Hematopoietic multipotent progenitor cell (in vitro differentiated cells): ENCODE measurements at places on chromosomes 7 and 10. TPM values are rescaled to one million over a fixed set of nuclear protein-coding genes. Genes with fewer than 3 reads are reported as not detected.

KEL gene
- total RNA-seq, result 2.4 TPM

- DNase-seq, result peak; percentile 14
These were observed 10.6 kb upstream of the LYZL2 start for GRCh38 chr10:30639946-30640786.

TMEM196 gene
- total RNA-seq, result not detected

- no peak for DNase-seq
These were observed 174.4 kb downstream of the CREB5 start for GRCh38 chr7:28586736-28587135.

DNA sequence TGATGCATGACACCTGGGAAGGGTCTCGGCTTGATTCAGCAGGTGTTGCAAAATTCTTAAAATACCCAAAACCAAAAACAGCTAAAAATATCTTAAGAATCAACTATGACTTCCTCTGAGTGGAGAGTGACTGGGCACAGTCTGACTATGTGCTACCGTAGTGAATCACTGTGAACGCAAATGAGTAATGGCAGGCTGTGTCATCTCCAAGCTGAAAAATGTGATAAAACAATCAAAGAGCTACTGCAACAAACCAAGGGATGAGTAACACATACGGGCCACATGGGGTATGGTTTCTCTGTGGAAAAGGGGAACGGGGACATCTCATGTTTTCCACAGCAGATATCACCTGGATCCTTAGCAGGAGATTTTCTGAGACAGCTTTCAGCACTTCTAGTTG is 127.5 kb downstream of the ABCA13 start:
- no peak for DNase-seq

DNA sequence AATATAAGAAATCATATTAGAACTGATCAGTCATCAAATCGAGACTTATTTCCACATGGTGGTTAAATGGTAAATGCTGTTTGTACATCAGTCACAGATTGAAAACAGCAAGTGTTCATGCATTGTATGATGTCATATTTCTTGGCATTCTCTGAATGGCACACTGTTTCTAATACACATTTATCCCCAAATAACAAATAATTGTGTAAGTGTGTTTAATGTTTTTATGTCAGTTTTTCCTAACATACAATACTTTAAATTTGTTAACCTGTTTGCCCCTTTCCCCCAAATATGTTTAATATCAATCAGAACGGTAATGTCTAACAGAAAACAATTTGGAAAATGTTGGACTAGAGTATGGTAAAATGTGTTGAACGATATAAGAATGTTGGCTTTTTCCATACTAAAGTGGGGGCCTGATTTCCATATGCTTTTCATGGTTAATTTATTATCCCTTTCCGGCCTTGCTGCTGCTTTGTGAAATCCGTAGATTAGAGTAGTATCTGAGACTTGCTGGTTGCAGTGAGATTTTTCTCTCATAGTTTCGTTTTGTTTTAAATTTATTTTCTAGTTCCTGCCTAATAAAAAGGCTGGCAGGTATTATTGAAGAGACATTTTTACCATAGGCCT is 23.7 kb downstream of the RAB18 start:
- no peak for DNase-seq

DENND10 gene
- 48.5 TPM for total RNA-seq

SLC18A3 gene
- total RNA-seq, result under 0.01 TPM

- DNase-seq, result no peak
These were observed 74.7 kb downstream of the DNAH11 start for GRCh38 chr7:21617513-21617912.

PKD2L1 gene
- not detected for total RNA-seq

- no peak for DNase-seq
These were observed 209.2 kb downstream of the MBL2 start for GRCh38 chr10:52563360-52563759.

GRCh38 chr10:28971764-28972163 is 294.4 kb downstream of the BAMBI start:
- no peak for DNase-seq

DNA sequence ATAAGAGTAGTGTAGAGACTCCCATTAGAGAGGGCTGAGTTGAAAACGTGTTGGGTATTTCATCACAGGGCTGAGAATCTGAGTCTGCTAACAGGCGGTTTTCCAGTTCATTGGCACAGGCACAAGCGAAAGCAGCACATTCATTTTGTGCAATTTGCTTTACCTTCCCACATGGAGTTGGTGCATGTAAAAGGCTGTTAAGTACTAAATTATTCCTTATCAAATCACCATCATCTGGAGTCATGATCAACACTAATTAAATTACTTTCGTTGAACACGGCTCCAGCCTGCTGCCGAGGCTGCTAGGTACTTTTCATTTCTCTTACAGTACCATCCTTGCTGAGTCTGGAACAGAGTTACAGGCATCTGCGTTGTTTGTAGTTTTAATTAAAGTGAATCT is 43.8 kb downstream of the ETV1 start:
- DNase-seq, result no peak

DDX21 gene
- total RNA-seq, result 21.0 TPM

DNA sequence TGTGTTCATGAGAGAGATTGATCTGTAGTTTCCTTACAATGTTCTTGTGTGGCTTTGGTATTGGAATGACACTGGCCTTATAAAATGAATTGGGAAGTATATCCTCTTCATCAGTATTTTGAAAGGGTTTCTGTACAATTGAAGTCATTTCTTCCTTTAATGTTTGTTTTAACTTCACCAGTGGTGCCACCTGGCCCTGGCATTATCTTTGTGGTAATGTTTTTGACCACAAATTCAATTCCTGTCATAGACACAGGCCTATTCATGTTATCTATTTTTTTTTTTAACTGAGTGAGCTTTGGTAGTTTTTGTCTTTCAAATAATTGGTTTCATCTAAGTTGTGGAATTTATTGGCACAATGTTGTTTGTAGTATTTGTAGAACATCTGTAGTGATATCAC is 127.7 kb downstream of the CDK14 start:
- no peak for DNase-seq

GRCh38 chr10:119238577-119238976 is 31.2 kb downstream of the GRK5 start:
- no peak for DNase-seq

GBX1 gene
- not detected for total RNA-seq

- no peak for DNase-seq
These were observed 9.8 kb downstream of the LFNG start for GRCh38 chr7:2529161-2530070.

GRCh38 chr7:155889636-155890511 is 77.6 kb upstream of the SHH start:
- no peak for DNase-seq

AGR2 gene
- total RNA-seq, result 0.27 TPM

GRCh38 chr7:34081935-34082334 is 176.6 kb downstream of the BMPER start:
- DNase-seq, result no peak
